Naive thymus-derived CD4-positive, alpha-beta T cell (primary cell): ENCODE measurements at places on chromosomes 1 and 21. TPM values are rescaled to one million over a fixed set of nuclear protein-coding genes. Genes with fewer than 3 reads are reported as not detected.

Gene SERPINC1
- polyA plus RNA-seq, result 0.25 TPM

Gene TMCO4
- polyA plus RNA-seq, result 11.3 TPM

GRCh38 chr1:184791550-184791900 is 36.9 kb upstream of the EDEM3 start:
- H3K4me3 ChIP-seq, result no peak overlapping the region
- no peaks in the 10 kb centered on the region for H3K27me3 ChIP-seq
- no peak for DNase-seq
- no peak overlapping the region for H3K27ac ChIP-seq
- no peaks in the 10 kb centered on the region for H3K36me3 ChIP-seq
- no peaks in the 10 kb centered on the region for H3K4me1 ChIP-seq

- H3K36me3 ChIP-seq, result no peaks in the 10 kb centered on the region
- H3K27me3 ChIP-seq, result no peaks in the 10 kb centered on the region
- peaks cover 2% of the 10 kb centered on the region for H3K4me1 ChIP-seq
Observed at GRCh38 chr1:199084293-199084692, 445.5 kb downstream of the PTPRC start.

- no peaks in the 10 kb centered on the region for H3K36me3 ChIP-seq
- H3K27me3 ChIP-seq, result no peaks in the 10 kb centered on the region
- H3K27ac ChIP-seq, result no peak overlapping the region
- no peak overlapping the region for H3K4me3 ChIP-seq
- no peak for DNase-seq
Observed at GRCh38 chr1:64043288-64043687, 160.1 kb upstream of the UBE2U start.

GRCh38 chr1:243561588-243562319 is 288.3 kb downstream of the AKT3 start:
- H3K27ac ChIP-seq, result no peak overlapping the region
- H3K4me1 ChIP-seq, result no peaks in the 10 kb centered on the region
- H3K27me3 ChIP-seq, result no peaks in the 10 kb centered on the region
- H3K4me3 ChIP-seq, result no peak overlapping the region
- H3K36me3 ChIP-seq, result peaks cover 21% of the 10 kb centered on the region
- DNase-seq, result no peak
